Effector memory CD8-positive, alpha-beta T cell (primary cell): ENCODE measurements at places on chromosomes 5 and 9.

DNA sequence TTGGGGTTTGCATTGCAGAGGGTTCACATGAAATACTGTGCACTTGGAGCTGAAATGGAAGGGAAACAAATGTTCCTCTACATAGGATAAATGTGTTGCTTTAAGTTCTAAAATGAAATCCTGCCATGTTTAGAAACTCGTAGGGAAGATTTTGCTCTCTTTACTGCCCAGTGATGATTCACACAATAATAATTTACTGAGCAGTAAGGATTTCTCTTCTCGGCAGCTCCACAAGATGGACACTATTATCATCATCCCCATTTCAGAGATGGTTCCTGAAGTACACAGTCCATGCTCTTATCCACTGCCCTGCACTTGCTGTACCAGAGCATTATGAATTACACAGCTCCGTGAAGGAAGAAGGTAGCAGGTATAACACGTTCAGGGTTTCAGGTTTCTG, 4.1 kb downstream of the HACD4 start:
- DNase-seq: no peak

DNA sequence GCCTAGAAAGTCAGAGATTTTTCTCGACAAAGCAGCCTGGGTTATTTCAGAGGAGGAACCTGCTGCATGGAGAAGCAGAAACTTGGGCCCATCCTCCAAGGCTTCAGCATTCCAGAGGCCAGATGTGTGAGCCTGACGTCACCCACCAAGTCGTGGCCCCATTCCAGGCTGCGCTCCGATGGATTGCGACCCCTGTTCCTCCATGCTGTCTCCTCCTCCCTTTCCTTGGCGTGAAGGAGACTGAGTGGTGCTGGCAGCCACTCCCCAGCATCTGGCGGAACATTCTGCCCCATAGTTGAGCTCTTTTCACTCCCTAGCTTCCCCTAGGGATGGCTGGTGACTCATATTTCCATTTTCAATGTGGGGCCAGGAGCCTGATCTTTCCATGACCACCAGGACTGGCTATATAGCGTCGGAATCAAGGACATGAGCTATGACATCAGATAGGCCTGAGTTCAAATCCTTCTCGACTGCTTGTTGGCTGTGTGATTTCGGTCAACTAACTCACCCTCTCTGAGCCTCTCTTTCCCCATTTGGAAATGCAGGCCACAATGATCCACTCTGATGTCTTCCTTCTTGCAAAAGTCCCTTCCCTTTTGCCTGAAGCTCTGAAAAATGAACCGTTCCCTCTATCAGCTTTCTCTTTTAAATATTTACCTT, 24.5 kb upstream of the DUSP1 start:
- no peak for DNase-seq

DNA sequence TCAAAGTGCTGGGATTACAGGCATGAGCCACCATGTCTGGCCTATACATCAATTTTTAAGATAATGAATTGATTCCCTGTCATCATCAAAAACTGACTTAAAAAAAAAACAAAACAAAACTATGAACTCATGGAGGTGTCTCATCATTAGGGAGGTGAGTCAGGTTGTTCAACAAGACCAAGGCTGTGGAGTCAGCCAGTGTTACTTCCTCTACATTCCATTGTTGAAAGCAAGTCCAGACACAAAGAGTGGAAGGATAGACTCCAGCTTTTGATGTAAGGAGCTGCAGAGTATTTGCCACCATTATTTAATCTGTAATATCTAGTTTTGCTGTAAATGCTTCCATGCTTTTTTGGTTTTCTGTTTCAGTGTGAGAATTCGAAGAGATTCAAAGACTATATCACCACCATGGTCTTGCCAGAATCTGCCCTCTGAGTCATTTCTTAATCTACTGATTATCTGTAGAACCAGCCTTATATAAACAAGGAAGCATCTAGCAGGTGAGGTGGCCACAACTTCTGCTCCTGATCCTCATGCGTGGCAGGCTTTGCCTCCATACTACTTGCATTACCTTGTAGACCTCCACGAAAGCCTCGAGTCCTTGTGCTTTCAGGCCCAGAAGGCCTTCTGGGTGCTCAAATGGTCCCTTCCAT, 156.1 kb downstream of the FGF1 start:
- no peak for DNase-seq

DNA sequence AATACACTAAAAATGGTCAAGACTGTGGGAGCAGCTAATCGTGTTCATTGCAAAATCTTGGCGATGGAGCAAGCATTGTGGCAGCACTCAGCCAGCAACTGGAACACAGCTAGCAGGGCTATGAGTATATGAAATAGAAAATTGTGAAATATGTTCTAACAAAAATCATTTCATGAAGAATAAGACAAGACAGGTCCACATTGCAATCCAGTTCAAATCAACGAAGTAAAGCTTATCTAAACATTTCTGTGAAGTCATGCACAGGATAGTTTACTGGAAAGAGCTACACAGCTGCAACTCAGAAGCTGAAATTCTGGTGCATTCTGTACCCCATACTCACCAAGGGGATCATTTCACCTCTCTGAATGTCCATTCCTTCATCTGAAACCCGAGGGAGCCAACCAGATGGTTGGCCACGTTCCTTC, 5.3 kb upstream of the NFIL3 start:
- DNase-seq: no peak

- no peak for DNase-seq
These were observed 404.7 kb downstream of the TLE4 start for GRCh38 chr9:79976257-79977073.

GRCh38 chr5:143316844-143317631, 86.4 kb downstream of the NR3C1 start:
- DNase-seq: no peak

DNA sequence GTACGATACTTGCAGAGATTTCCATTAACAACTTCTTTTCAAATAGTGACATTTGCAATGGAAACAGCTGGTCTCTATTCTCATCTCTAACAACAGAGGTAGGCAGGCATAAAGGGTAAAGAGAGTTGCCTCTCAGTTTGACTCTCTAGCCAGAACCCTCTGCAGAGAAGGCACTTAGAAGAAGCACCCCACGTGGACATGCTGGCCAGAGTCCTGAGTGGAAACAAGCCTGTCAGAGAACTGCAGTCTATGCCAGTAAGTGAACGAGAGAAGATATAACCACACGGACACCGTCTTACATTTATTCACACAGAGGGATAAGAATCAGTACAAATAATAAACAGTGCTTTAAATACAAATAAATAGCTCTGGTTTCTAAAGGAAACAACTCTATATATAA, 11.0 kb upstream of the LHX6 start:
- DNase-seq: no peak

DNA sequence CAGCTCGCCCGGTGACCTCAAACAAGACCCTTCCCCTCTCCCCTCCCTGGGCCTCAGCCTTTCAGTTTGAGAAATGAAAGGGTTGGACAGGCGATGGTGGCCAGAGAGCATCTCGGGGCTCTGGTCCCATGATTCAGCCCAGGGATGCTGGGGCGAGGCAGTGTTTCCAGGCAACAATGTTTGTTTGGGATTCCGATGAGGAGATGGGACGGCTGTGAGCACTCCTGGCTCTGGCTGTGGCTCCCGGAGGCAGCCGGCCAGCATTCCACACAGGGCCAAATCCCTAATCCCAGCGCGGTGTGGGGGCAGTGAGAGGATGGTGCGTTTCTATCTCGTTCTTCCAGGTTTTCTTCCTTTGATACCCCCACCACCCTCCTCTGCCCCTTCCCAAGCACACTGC, 66.0 kb downstream of the HMCN2 start:
- no peak for DNase-seq

GRCh38 chr5:135887881-135888614, 7.6 kb downstream of the IL9 start:
- DNase-seq: no peak

DNA sequence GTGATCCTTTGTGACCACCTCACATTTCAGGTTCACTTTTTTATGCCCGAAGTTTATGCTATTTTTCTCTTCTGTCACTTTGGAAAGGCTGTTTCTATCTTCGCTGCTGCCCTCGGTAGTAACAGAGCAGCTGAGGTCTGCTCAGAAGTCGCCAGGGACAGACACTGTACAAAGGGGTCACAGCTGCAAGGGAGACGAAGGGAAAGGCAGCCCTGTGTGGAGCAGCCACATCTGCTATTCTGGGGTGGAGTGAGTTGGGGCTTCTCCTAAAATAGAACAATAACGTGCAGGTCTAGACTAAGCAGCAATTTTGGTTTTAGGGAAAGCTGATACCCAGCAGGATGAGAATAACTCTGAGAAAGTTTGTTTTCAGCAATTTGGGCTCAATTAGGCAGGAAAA, 72.5 kb downstream of the ACTL7B start:
- no peak for DNase-seq

DNA sequence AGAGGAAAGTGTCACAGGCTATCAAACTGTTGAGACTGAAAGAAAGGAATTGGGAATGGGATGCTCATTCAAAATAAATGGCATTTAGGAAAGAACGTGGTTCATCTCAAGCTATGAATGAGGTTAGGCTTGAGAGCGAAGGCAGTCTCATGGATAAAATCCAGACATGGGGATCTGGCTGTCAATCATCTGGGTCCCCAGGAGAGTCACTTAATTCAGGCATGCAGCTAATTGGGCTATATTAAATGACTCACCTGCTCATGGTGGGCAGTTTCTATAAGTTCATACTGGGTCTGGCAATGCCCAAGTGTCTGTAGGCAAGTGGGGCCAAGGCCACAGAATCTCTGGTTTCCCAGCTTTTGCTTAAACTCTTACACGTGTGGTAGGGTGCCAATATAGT, 286.5 kb upstream of the SEMA6A start:
- DNase-seq: no peak

DNA sequence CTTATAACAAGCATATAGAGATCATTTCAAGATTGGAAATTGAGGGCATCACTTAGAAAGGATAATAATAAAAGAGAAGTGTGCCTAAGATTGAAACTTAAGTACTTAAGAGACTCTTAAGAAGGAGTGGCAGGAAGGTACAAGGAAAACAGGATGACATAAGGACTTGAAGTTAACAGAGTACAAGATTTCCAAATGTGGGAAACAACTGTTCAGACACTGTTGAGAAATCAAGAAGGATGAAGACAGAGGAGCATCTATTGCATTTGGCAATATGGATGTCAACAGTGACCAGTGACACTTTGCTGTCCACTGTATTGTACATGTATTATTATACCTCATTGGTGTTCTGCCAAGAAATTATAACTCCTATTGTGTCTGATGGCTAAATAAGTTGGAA, 157.8 kb upstream of the PTGER4 start:
- DNase-seq: no peak

GRCh38 chr9:12538842-12539579, 154.2 kb upstream of the TYRP1 start:
- DNase-seq: no peak

DNA sequence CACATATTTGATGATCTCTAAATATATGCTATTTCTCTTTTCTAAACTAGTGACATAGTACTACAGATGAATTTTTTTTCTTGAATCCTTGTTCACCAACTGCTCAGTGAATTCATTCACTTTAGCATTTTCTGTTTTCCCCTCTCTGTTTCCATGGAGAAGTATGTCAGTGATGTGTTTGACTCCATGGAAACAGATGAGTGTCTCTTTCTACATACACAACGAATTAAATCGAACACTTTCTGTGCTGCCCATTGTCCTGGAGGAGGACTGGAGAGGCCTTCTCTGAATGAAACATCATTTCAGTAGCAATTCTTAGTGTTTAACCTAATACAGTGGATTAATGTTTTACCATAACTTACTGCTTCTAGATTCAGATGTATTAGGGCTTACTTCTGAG, 9.5 kb downstream of the INVS start:
- no peak for DNase-seq

GRCh38 chr9:35917261-35917660, 8.0 kb downstream of the SPAAR start:
- no peak for DNase-seq
